ENCODE measurements at places on chromosomes 13 and 19. TPM values are rescaled to one million over a fixed set of nuclear protein-coding genes. Genes with fewer than 3 reads are reported as not detected.

The ERVK3-1 gene
- polyA plus RNA-seq = 25.0 TPM

The SULT2A1 gene
- polyA plus RNA-seq = not detected

The SLC25A30 gene
- polyA plus RNA-seq = 14.1 TPM

The GSX1 gene
- polyA plus RNA-seq = not detected

The NRTN gene
- polyA plus RNA-seq = 10.4 TPM

The GPR183 gene
- polyA plus RNA-seq = 10.3 TPM

The CYP2A6 gene
- 0.42 TPM for polyA plus RNA-seq

The KLK3 gene
- polyA plus RNA-seq = 0.05 TPM
